Inflammatory macrophage (primary cell): ENCODE measurements at places on chromosomes 13 and 19.

GRCh38 chr13:30802953-30803478 is 67.7 kb downstream of the ALOX5AP start:
- peak; percentile 88 for DNase-seq

- DNase-seq: no peak
Measured at GRCh38 chr19:13959141-13959961, 7.0 kb downstream of the DCAF15 start.

DNA sequence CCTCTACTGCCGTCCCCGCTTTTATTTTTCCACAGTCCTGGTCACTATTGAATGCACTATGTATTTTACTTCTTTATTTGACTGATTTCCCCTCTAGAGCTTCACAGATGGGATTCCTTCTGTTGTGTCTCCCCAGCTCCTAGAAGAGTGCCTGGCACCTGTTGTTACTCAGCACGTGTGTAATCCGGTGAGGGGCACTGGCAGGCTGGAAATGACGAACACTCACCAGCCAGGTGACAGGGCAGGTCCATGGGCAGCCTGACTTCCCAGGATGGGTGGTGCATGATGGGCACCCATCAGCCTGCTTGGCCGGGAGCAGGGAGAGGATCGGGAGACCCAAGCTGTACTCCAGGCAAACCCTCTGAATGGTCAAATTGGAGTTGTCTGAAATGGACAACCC is 67.2 kb downstream of the CEBPG start:
- no peak for DNase-seq

GRCh38 chr13:41488124-41488523 is 30.8 kb downstream of the RGCC start:
- no peak for DNase-seq

GRCh38 chr13:20495087-20496023 is 30.3 kb downstream of the CRYL1 start:
- DNase-seq: peak; percentile 79

GRCh38 chr13:19182536-19182935 is 912 bp upstream of the TUBA3C start:
- DNase-seq: no peak

DNA sequence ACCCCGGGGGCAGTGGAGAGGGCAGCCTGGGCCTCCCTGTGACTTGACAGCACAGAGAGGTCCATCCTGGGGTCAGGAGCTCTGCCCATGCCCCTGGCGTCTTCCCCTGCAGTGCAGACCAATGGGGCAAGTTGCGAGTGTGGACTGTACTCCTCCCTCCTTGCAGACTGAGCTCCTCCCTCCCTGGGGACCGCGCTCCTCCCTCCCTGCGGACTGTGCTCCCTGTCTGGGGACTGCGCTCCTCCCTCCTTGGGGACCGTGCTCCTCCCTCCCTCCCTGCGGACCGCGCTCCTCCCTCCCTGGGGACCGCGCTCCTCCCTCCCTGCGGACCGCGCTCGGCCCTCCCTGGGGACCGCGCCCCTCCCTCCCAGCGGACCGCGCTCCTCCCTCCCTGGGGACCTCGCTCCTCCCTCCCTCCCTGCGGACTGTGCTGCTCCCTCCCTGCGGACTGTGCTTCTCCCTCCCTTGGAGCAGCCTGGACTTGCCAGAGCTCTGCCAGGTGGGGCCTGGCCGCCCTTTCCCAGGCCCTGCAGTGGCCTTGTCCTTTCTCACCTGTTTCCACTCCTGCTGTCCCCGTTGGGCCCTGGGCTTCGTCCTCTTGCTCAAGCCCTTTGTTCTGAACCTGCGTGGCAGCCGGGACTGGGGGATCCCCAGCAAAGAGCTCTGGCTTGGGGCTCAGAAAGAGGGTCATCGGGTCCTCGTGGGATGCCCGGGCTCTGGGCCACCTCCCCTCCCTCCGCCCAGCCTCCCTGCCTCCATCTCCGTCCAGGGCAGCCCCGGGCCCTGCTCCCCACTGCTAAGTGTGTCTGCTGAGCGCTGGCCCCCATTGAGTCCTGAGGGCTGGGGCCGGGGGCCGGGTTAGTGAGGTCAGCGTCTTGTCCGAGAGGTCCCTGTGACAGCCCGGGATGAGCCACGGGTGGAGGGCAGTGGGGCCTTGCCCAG is 6.8 kb downstream of the GAMT start:
- DNase-seq: no peak

GRCh38 chr13:87147076-87147475 is 524.1 kb upstream of the SLITRK5 start:
- DNase-seq: no peak

- no peak for DNase-seq
Measured at GRCh38 chr19:6263735-6264444, 15.9 kb downstream of the MLLT1 start.

DNA sequence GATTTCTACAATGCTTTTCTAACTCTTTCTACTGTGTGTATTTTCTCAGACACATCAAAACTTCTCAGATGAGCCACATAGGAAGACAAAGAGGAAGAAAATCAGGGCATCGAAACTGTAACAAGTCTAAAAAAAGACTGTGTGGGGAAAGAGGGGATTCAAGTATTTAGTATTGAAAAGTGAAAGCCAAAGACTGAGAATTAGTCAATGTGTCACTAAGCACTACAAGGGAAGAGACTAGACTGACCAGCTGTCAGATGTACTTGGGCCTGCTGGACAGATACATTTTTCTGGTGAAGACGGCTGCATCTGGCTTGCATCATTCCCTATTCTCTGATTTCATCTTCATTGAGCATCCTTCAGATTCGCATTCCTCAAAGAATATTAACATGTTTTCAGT is 25.4 kb downstream of the COMMD6 start:
- DNase-seq: peak; percentile 74

DNA sequence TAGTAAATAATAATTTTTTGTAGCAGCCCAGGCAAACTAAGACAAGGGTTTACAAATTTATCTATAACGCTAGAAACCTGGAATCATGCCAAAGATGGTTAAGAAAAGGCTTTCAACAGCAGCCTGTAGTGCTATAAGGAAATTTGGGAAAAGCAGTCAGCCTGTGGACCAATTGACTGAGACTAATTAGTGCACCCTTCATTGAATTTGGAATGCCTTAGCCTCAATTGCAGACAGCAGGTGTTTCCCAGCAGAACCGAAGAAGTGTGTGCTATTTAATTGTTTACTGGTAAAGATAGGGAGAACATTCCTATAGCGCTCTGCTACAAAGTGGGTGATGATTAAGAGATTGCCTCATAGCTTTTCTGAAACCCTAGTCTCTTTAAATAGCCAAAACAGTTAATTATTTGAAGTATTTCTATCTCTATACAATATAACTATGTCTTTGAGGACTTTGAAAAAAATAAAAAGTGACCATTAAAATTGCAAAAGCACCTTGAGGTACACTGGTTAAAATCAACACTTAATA is 1884.3 kb upstream of the PCDH20 start:
- DNase-seq: no peak

- no peak for DNase-seq
Measured at GRCh38 chr13:112127564-112128330, 60.8 kb downstream of the SOX1 start.

- DNase-seq: peak; percentile 6
Measured at GRCh38 chr13:22108283-22108942, 437.5 kb downstream of the FGF9 start.

DNA sequence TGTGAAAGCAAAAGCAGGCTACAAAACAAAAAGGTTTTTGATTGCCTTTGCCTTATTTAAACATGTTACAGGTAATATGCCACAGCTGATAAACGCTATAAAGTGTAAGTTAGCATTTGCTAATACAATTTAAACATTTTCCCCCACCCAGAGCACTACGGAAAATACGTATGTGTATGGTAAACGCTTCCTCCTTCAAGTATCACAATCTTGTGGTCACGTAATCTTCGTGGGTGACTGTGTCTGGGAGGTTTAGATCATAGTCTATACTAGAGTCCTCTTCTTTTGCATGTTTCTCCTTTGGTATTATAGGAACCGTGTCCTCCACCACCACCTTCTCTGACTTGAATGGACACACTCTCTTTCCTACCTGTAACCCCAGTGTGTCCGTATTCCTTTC is 38.1 kb upstream of the POSTN start:
- no peak for DNase-seq

GRCh38 chr19:22935151-22935550 is 67.8 kb downstream of the ZNF728 start:
- no peak for DNase-seq

- DNase-seq: peak; percentile 63
Measured at GRCh38 chr19:49335071-49335783, at the start of gene CD37. TSS of gene CD37 (plus strand) at chr19:49335406. CDS start at chr19:49335541, 135 bp downstream.

DNA sequence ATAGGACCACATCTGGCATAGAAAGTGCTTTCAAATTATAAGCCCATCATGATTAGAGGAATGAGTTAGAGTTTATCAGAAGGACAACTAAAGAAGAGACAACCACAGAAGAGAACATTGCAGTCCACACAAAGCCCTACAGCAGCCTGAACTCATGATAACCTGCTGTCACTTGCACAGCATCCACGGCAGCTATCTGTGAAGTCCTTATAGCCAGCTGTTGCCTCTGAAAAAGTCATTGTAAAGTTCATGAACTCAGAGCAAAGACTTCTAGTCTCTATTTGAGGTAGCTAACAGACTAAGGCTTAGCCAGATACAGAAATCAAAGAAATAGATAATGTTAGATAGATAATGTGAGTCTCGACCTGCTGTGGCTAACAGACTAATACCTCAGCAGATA is 450.0 kb downstream of the KLF5 start:
- no peak for DNase-seq

GRCh38 chr19:11434703-11435056 is 241 bp downstream of the ODAD3 start:
- no peak for DNase-seq

GRCh38 chr19:55146078-55146704 is 2.8 kb downstream of the TNNT1 start:
- peak; percentile 29 for DNase-seq

DNA sequence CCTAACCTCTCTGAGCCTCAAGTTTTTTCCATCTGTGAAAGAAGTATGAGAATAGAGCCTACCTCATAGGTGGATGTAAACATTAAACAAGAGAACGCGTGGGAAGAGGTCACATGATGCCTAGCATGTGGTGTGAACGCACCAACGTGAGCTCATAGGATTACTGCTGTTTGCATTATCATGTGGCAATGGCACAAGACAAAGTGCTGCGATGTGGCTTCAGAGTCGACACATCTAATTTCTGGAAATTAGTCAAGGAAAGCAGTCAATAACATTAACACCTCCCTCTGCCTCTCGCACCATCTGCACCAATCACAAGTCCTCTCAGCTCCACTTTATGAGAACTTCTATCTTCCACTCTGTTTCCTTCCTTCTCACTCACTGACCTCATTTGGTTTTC is 489.7 kb downstream of the COG6 start:
- peak; percentile 19 for DNase-seq

DNA sequence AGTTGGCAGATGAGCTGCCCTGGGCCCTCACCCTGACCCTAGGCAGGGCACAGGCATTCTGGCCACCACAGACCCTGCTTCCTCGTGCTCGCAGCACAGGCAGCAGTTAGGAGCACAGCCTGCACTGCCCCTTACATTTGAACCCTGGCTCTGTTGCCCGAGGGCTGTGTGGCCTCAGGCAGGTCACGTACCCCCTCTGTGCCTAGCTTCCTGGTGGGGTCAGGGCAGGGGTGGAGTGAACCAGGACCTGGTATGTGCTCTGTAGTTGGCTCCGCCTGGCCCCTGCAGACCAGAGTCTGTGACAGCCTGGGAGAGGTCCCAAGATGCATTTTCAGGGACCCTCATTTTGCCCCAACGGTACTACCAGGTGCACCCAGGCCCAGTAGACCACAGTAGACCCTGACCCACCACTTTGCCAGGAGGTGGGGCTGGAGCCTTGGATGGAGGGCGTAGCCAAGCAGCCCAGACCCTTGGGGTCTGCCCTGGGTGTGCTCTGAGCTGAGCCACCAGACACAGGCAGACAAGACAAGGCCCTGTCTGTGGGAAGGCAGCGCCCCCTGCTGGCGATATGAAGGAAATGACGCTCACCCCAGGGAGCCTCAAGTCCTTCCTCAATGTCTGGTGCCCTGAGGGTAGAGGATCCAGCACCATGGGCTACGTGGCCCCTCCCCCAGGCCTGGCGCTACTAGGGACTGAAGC is 9.1 kb downstream of the LYL1 start:
- DNase-seq: peak; percentile 91

- no peak for DNase-seq
Measured at GRCh38 chr13:19172647-19173030, 9.0 kb downstream of the TUBA3C start.

- DNase-seq: no peak
Measured at GRCh38 chr13:103299079-103299478, 232.9 kb upstream of the SLC10A2 start.

DNA sequence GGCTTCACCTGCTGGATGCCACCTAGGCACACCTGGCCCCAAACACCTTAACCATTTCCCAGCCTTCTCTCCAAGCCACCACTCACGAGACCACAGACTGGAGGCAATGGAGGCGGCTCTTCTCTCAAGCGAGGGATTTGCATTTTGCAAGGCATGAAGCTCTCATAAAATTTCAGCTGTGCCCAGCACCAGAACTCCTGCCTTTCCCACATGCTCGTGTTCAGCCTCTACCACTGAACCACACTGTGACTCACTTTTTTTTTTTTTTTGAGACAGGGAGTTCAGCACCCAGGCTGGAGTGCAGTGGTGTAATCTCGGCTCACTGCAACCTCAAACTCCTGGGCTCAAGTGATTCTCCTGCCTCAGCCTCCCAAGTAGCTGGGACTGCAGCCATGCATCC is 10.6 kb downstream of the NANOS3 start:
- DNase-seq: peak; percentile 24

DNA sequence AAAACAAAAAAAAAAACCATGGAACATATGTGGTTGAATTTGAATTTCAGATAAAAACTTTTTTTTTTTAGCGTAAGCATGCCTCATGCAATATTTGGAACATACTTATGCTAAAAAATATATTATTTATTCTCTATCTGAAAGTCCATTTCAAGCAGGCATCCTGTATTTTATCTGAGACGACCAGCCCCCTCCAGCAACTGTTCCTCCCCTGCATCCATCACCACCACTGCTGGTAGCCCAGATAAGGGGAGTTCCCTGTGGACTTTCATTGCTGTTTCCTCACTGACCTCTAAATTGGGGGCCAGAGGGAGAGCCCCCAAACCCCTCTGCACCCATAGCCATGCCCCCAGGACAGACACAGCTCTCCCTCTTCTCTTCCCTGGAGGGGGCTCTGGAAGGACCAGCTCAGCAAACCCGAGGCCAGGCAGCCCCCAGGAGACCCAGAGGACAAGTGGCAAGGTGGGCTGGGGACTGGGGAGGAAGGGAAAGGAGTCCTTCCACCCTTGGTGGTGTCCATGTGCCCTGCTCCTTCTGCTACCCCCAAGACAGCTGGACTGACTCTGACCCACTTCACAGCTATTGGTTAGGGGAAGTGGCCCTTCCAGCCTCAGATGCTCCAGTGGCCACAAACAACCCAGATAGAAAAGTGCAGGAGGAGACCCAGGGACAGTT is 6.6 kb upstream of the SIGLEC12 start:
- no peak for DNase-seq

DNA sequence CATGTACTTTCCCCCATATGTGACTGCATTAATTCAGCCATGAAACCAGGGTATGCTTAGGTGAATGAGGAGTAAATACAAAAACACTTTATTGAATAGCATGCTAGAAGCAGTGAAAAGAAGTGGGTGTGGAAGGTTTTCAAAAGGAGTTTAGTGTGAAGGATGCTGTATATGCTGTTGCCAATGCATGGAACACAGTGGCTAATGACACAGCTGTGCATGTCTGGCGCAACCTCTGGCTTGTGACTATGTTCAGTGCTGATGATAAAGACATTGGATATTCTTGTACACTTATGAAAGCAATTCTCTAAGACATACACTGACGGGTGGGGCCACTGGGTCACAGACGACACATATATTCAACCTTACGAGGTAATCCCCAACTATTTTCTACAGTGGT is 55.2 kb downstream of the SOX21 start:
- no peak for DNase-seq
